ENCODE measurements at places on chromosomes 7 and 10.

- no peak for DNase-seq
Observed at GRCh38 chr10:101624526-101625102, 36.5 kb downstream of the DPCD start.

DNA sequence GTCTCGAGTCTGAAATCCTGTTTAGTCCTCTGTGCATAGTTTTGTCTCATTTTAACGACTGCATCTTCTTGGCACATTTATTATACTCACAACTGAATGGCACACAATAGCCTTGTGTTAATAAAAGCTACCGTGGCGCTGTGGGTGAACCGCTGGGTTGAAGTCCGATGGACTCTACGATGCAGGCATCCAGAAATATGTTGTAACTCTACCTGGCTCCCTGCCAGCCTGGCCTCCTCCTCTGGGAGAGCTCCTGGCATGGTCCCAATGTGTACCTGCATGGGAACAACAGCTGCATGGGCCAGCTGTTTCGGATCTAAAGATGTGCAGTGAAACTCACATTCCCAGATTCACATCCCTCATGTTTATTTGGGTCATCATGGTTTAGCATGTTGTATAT is 3.7 kb upstream of the DPYSL4 start:
- no peak for DNase-seq

DNA sequence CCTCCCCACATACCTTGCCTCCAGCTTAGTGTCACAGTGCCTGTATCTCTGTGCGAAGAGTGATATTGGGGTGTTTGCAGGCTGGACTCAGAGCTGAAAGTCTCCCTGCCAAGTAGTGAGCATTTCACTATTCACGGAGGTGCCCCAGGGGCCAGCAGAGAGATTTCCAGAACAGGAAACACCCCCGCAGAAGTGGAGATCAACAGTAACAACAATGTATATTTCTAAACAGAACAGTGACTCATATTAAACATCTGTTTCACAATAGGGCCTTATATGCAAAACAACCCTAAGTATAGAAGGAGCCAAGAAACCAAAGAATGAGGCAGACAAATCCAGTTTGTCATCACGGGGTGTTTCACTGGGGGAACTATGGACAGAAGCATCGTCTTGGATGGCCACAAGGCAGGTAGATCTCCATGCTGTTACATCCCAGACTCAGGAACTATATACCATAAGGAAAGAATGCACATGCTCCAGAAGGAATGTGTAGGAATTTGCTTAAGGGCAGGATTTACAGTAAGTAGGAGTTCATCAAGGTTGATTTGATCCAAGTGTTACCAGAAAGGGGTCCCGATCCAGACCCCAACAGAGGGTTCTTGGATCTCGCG is 29.3 kb upstream of the CCL24 start:
- no peak for DNase-seq

- DNase-seq = no peak
Observed at GRCh38 chr7:151424799-151425198, 15.0 kb upstream of the WDR86 start.

DNA sequence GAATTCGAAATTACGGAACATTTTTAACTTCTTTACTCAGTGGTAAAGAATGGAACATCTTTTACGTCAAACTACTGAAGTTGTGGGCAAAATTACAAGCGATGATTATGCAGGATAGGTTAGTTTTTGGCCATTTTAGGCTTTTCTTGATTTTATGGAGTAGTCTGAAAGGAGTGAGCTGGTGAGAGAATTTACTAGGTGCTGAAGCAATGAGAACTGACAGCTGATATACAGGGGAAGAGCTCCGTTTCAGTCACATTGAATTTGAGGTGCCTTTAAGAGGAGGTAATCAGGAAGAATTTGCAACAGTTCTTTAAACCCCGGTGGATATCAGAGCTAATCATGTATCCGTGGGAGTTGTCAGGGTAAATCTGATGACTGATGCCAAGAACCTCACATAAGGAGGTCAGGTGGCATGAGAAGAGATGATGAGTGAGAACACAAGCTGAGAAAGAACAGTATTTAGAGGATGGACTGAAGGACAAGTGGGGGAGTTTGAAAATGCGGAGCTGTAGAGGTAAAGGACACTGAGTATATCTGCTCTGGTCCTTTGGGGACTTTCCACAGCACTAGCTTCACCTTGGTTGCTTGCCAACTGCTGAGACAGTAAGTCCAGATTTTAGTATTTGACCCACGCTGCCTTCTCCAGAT is 104.3 kb downstream of the AHR start:
- peak; percentile 6 for DNase-seq

- DNase-seq = no peak
Observed at GRCh38 chr7:43931346-43931745, 5.1 kb downstream of the UBE2D4 start.

GRCh38 chr10:86970982-86971231 is 2.6 kb downstream of the ADIRF start:
- no peak for DNase-seq

All from CD4-positive, alpha-beta memory T cell (primary cell).